ENCODE measurements at places on chromosomes 4 and X. TPM values are rescaled to one million over a fixed set of nuclear protein-coding genes. Genes with fewer than 3 reads are reported as not detected.

DNA sequence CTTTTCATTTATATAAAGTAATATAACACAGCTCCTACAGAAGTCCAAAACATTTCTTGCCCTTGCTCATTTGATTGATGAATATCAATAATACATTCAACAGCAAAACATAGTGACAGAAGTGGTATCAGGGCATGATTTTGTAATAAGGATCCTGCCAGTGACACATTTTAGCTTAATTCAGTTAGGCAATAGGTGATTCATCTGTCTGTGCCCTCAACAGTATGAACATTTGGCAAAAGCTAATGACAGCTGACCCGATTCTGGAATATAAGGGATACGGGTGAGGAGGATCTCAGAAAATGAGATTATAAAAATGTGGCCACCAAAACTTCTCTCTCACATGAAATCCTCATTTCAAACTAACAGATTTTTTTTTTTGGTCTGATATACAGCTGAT is 294.0 kb downstream of the CAMK2D start:
- no peak for DNase-seq

DNA sequence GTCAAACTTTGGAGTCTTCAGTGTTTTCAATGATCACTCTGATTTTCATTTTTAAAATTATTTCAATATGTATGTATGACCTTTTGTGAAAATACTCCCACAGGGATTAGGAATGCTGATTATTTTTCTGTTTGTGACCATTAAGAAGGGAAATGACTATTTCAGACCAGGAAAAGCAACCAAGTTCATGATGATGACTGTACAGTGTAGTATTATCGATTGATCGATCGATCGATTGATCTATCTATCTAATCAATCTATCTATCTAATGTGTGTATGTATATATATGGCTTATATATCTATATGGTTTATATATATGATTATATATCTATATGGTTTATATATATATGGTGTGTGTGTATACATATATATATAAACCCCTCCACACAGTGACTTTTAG is 131.5 kb upstream of the VEGFC start:
- DNase-seq, result no peak

DNA sequence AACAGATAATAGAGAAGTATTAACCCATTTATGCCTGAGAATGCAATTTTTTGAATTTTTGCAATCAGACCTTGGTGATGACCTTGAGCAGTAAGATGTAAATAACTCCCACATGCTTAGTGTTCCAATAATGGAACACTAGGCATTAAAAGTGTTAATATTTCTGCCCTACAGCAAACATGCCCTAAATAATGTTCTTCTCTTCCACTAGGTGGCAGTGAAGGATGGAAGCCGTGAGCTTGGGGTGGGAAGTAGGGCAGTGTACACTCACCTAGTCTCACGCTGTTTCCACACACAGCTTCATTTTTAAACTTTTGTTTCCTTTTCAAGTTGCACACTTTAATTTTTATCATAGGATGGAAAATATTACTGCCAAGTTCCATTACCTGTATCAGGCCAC is 613.1 kb upstream of the HS3ST1 start:
- DNase-seq, result no peak

- no peak for DNase-seq
These were observed 48.6 kb upstream of the GYPA start for GRCh38 chr4:144189121-144189520.

GRCh38 chr4:69642961-69643360 is 3.5 kb upstream of the UGT2A2 start:
- no peak for DNase-seq

DNA sequence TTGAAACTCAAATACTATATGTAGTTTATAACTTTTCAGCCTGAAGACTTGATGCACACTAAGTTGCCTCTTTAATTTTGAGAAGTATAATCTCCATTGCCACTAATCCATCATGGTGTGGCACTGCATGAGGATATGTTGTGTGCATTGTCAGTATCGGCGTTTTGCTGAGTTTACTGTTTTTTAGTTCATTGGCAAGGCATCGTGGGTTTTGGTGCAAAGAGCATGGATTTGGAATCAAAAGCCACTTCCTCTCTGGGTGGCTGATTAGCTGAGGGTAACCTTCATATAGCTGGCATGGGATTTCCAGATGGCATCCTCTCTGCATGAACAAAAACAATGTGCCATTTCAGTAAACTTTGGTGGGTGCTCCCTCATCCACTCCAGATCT is 38.7 kb downstream of the FHL1 start:
- DNase-seq, result no peak

DNA sequence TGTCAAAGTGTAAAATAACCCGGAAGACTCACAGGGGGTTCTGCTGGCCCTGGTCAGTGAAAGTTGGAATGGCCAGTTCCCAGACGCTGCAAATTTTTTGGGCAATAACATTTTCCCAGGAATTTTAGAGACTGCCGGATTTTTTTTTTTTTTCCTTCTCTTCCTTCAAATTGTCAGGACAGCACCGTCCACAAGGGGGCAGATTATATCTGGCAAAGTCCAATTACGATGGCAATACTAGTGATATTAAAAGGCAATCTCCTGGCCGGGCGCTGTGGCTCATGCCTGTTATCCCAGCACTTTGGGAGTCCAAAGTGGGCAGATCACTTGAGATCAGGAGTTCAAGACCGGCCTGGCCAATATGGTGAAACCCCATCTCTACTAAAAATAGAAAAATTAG is 20.5 kb downstream of the SLC25A5 start:
- peak; percentile 28 for DNase-seq

DNA sequence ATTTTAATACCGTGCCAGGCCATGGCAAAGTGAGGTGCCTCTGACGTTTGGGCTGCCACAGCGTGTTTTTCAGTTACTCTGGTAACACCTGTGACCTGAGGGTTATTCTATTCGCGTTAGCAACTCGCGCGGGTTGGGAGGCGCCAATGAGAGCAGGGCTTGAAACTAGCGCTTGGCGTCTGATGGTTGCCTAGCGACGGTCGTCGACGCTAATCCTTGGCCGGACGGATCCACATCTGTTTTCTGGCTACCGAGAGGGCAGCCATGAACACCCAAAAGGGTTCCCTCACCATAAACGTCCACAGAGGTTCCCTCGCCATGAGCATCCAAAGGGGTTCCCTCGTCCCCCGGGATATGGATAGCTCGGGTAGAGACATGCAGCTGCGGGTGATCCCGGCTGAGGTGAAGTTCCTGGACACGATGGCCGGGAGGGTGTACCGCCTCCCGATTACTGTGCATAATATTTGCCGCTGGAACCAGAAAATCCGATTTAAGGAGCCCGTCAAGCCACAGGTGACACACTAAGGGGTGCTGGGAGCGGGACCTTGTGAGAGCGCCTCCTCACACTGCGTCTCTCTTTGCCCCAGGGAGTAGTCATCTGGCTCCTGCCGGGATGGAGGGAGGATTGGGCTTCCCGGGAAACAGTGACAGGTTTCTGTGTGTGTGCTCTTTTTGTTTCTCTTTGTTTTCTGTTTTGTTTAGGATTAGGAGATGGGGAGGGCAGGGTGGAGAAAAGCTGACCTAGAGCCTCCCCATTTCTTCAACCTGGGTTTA is at the start of gene CFAP47:
Gene CFAP47, plus strand, starts transcription at position 199 of the 774 bp plus-strand sequence. Its CDS starts 66 bp downstream, at position 265.
- DNase-seq, result no peak

- DNase-seq, result no peak
These were observed 83.2 kb upstream of the IL1RAPL2 start for GRCh38 chrX:104482757-104483156.

The SPON2 gene
- total RNA-seq, result 51.0 TPM

The NWD2 gene
- not detected for total RNA-seq

The DDIT4L gene
- 5.0 TPM for total RNA-seq

The PABPC4L gene
- 2.2 TPM for total RNA-seq

All from ovary (tissue), 10 donors.